ENCODE measurements at places on chromosomes 12 and 14. TPM values are rescaled to one million over a fixed set of nuclear protein-coding genes. Genes with fewer than 3 reads are reported as not detected.

DNA sequence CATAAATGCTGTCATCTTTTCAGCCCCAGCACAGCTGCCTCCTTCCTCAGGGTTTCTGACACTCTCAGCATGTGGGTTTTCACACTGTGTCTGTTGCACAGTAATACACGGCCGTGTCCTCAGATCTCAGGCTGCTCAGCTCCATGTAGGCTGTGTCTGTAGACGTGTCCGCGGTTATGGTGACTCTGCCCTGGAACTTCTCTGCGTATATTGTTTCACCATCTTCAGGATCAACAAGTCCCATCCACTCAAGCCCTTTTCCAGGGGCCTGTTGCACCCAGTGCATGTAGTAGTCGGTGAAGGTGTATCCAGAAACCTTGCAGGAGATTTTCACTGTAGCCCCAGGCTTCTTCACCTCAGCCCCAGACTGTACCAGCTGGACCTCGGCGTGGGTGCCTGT is 1210.6 kb downstream of the TMEM121 start:
- DNase-seq, result no peak

GRCh38 chr14:92898566-92899131 is 24.3 kb upstream of the CHGA start:
- no peak for DNase-seq

DNA sequence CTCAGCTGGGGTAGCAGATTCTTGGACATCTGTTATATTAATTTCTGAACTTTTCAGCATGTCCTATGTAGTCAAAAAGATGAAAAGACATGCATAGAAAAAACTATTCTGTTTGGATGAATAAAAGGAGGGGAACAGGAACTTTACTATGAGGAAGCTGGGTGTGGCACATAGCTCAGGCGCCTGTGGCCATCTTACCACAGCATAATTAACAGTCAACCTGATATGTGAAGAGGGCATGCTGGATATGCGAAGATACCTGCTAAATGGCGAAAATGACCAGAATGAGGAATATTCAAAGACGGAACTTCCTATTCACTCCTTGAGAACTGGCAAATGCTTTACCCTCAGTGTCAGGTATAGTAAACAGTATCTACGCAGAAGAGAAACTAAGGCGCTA is 18.4 kb downstream of the SETD3 start:
- no peak for DNase-seq

- DNase-seq, result no peak
Observed at GRCh38 chr12:85971800-85972199, 97.7 kb downstream of the NTS start.

GRCh38 chr14:20799456-20799891 is 3.2 kb downstream of the RNASE1 start:
- DNase-seq, result no peak

The IL23A gene
- total RNA-seq, result 31.0 TPM
